ENCODE measurements at places on chromosomes 13 and 19.
A peak's percentile ranks its signal among the peaks of the same experiment; 100 is the strongest.

- DNase-seq: no peak
Observed at GRCh38 chr13:52421216-52421615, 15.2 kb upstream of the THSD1 start.

GRCh38 chr13:31686670-31687425 lies 52.5 kb upstream of the RXFP2 start:
- no peak for DNase-seq

DNA sequence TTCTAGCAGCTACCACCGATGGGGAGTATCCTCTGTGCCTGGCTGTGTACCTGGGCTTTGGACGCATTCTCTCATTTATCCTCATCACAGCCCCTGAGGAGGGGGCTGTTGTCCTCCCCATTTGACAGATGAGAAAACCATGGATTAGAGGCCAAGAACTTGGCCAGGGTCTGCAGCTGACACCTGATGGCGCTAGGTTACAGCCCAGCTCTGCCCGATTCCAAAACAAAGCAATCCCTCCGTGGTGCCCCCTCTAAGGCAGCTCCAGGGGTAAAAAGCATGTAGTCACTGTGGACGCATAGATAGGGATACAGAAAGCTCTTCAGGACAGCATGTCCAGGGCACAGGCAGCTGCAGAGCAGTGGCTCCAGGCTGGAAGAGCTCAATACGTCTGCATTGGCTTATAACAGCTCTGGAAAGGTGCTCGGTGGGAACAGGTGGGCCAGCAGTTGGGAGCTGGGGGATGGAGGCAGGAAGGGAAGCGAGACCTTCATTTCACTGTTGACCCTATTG lies 35.4 kb upstream of the UQCRFS1 start:
- DNase-seq: no peak

GRCh38 chr13:52955472-52955874 lies 73.1 kb upstream of the OLFM4 start:
- DNase-seq: no peak

DNA sequence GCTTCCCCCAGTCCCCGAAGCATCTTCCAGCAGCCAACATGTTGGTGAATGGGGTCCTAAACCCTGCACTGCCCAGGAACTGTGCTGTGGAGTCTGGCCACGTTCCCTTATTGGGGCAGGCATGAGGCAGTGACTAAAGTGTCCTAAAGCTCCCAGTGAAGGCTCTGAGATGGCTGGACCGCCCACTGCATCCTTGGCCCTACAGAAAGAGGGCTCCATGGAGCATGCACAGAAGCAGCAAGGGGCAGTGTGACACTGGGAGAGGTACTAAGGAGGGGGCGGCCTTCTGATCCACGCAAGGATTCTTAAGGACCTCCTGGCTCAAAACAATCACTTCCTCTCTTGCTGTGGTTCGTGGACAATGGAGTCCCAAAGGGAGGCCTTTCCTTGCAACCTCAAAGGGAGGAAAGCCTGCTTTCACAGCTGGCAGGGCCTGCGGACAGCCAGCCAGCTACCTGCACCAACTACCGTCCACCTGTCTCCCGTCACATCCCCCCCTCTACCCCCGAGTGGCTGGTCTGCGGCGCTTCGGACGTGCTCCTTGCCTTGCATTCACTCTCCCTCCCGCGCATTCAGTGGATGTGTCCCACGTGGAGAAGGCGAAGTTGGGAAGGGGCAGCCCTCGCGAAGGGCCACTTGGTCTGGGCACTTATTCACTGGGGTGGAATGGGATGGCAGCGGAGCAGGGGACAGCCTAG lies 63.9 kb upstream of the STARD13 start:
- DNase-seq: no peak

- no peak for DNase-seq
Observed at GRCh38 chr19:15445807-15446376, 3.9 kb downstream of the WIZ start.

DNA sequence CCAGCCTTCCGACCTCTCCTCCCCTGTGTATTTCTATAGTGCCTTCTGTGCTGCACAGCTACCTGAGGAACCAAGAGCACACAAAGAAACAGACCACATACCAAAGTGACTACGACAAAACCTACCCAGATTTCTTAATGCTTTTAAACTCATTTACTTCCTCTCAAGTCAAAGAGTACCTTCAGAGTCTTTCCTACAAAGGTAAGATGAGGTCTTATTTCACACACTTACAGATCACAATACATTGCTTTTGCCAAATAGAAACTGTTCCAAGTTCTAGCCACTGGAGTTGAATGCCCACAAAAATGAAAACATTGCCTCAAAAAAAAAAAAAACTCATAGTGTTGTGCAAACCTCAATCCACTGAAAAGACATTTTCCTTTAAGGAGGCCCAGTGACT lies 36.4 kb downstream of the TEX26 start:
- DNase-seq: no peak

- no peak for DNase-seq
Observed at GRCh38 chr13:110869805-110870706, 44.8 kb downstream of the ANKRD10 start.

DNA sequence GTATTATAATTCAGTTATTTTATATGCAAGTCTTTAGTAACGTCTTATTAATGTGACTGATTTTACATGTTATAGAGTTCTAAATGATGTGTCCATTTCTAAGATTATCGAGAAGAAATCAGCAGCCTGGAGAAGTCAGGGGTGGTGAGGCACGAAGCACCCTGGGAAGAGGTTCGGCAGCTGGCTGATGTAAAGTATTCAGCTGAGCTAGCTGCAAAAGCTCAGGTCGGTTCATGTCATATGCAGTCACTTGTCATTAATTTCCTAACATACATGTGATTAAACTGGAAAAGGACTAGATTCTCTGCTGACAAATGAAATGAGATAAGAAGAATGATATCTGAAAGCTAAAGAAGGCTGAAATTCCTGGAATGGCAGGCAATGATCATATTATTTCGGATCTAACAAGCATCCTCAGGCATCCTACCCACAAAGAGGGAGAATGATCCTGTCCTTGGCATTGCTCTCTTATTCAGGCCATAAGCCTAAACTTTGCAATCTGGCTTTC lies 383.0 kb upstream of the SLITRK1 start:
- no peak for DNase-seq

DNA sequence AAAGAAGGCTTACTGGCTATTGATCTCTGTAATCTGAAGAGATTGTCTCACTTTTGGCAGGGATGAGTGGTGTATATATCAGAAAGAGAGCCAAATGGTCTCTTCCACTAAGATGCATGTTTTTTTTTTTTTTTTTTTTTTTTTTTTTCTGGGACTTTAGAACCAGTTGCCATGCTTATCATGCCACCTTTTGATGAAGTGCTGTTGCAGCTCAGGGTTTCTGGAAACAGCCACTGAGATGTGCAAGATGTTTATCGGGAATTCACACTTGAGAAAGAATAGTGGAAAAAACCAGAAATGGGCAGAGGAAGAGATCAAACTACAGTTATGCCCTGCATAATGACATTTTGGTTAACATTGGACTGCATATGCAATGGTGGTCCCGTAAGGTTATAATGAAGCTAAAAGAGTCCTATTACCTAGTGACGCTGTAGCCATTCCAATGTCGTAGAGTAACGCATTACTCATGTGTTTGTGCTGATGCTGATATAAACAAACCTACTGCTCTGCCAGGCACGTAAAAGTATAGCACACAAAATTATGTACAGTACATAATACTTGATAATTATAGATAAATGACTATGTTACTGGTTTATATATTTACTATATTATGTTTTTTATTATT lies 121.0 kb downstream of the KLF5 start:
- no peak for DNase-seq

DNA sequence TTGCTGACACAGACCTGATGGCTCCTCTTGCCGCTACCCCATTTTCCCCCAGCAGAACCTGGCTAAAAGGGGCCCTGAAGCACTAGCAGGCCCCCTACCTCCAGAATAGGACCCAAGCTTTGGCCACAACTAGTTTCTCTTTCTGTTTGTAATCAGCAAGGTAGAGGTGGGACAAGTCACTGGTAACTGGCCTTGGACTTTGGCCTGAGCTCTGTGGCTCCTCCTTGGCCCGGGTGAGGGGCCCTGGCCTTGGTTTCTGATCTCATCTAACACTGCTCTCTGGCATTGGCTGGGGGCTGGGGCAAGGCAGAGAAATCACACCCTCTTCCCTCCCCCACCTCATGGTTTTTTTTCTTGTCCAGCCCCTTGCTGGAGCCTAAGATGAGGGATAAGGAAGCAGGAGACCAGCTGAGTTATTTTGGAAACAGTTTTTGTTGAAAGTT lies 2.1 kb downstream of the CALM3 start:
- no peak for DNase-seq

DNA sequence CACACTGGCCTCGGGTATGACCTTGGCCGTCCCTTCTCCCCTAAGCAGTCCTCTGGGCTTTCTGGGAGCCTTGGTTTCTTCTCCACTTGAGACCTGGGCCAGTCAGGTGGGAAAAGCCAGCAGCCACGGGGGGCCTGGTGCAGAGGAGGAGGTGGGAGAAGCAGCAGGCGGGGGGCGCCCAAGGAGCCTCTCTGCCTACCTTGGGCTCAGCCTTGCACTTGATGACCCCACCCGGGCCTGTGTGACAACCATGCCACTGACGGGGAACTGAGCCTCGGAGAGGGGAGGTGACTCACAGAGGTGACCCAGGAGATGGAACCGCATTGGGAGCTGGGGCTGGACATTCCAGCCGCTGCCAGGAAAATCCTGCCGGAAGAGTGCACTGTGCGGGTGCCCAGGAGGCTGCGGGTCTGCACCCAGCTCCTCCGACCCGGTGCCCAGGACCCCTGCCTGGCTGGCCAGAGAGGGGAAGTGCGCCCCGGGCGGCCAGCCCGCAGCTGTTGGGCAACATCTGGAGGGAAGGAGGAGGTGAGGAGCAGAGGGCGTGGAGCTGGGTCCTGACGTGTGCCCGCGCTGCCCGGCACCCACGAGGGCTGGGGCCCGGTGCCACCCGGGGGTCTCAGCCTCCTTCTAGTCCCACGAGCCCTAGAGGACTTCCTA lies 23.4 kb upstream of the SLC7A10 start:
- DNase-seq: no peak

DNA sequence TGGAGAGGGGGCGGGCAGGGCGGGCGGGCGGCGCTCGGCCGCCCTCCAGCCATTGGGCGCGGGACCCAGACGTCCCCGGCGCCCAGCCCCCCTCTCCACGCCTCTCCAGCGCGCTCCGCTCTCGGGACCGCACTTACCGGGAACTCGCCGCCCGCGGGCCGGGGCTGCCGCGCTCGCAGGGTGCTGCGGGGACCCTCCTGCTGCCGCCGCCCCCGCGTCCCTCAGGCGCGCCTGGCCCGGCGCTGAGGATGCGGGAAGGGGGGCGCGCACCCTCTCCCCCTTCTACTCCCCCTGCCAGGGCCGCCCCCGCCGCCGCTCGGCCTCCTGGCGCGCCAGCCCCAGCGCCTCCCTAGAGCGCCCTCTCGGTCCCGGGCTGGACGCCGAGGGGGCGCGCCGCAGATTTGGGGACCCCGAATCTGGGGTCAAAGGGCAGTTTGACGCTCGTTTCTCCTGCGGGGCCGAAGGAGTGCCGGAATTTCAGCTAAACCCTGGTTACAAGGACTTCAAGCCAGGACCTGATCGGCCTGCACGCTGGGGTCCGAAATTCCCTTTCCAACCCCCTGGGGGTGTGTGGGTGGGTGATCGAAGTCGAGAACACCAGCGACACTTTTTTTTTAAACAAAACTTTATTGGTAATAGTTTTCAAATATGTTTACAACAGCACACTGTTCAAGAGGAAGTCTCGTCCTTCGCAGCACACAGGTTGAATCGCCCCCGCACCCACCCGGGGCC lies 696 bp upstream of the SAMD1 start:
- DNase-seq: no peak

- no peak for DNase-seq
Observed at GRCh38 chr13:52707375-52707774, 32.2 kb downstream of the CNMD start.

GRCh38 chr19:29371251-29372090 lies 154.3 kb upstream of the VSTM2B start:
- no peak for DNase-seq

GRCh38 chr19:15072930-15073647 lies 8.9 kb upstream of the OR1I1 start:
- DNase-seq: no peak

DNA sequence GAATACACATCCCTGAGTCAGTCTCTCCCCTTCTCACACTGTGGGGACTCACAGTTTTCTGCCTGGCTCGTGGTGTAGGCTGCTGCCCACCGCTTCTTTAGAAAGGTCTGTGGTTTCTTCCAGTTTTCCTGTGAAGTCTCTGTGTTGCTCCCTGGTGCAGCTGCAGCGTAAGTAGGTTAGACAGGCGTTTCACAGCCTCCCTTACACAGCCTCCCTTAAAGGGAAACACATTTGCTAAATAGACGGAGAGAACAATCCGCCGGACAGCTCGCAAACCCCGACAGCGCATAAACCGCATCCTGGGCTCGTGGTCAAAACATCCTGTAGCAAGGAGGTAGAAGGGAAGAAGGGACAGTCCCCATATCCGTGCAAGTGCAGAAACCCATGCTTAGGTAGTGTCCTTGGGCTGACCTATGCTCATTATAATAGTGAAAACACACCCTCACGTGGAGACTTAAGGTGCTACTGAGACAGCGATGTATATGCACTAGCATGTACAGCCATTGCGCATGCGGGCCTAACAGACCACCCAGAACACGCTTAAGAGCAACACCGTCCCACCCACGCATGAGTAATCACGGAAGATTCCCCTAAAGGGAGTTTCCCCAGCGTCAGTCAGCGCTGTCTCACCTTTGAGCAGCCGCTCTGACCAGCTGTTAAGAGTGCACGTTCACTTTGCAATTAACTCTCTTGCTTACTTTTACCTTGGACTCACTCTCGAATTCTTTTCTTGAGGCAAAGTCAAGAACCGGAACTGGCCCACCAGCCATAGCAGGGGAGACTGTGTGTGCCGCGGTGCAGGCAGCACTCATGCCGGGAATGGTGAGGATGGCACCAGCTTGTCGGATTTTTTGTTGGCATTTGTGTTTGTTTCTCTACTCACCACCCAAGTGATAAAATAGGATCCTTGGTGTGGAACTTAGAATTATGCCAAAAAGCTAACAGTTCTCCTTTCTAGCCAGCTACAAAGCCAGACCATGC lies 16.6 kb downstream of the SIGLEC8 start:
- DNase-seq: peak; percentile 70

GRCh38 chr13:106587787-106588186 lies 19.9 kb upstream of the ARGLU1 start:
- no peak for DNase-seq

GRCh38 chr19:37593996-37594303 lies 642 bp downstream of the ZNF571 start:
- no peak for DNase-seq

- DNase-seq: no peak
Observed at GRCh38 chr13:27203854-27204253, 32.2 kb upstream of the USP12 start.

All from stimulated activated CD8-positive, alpha-beta memory T cell treated with anti-CD3 and anti-CD28 coated beads, Interleukin-2, amount 100 ng/mL, for 1 hour (primary cell).